ENCODE measurements at places on chromosomes 6 and 20.

- DNase-seq = no peak
Measured at GRCh38 chr6:151693366-151693765, 114.1 kb upstream of the ESR1 start.

DNA sequence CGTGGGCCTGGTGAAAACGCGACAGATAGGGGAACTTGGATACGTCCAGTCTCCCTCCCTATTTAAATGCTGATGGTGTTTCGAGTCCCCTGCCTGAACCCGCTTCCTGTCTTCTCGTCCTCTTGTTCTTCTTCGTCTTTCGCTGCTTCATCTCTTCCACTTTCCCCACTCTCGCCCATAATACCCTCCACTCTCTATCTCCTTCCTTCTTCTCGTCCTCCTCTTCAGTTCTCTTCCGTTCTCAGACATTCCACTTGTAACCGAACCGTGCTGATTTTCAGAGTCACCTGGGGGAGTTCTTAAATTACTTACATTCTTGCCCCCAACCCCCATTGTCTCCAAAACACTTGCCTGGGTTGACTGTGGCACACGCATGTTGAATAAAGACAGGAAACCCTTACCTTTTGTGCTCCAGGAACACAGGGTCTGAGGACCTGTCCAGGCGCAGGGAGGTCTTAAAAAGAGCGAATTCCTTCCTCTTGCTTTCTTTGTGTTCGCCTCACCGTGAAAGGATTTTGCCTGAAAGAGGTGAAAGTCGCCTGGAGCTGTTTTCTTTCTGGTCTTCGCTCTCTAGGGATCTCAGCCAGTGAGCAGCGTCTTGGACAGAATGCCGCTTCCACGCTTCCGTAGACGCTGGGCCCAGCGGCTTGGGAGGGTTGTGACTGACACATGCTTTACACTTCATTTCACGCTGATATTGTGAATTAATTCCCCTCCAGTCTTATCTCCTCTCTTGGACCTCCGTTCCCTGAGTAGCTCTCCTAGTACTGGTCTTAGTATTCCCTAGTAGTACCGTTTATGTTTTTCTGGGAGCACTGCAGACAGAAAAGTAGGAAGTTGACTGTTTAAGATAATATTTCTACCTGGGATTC lies 184.0 kb downstream of the GPX5 start:
- no peak for DNase-seq

DNA sequence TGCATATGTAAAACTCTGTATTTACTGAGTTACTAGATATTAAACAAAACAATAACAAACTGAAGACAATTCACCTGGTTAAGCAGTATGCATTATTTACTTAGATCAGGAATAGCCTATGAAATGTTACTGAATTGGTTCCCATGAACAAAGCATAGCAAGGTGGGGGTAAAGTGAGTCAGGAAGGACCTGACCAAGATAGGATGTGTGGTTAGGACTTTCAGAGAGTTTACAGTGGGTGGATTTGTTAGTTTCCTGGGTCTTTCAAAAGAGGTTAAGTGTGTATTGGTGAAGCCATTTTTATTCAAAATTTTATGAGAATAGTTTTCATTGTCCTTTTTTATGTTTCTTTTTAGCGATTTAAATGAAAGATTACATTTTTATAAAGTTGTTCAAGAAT lies 32.9 kb downstream of the TBPL1 start:
- no peak for DNase-seq

GRCh38 chr20:7994809-7995208 lies 24.8 kb downstream of the TMX4 start:
- DNase-seq = no peak

DNA sequence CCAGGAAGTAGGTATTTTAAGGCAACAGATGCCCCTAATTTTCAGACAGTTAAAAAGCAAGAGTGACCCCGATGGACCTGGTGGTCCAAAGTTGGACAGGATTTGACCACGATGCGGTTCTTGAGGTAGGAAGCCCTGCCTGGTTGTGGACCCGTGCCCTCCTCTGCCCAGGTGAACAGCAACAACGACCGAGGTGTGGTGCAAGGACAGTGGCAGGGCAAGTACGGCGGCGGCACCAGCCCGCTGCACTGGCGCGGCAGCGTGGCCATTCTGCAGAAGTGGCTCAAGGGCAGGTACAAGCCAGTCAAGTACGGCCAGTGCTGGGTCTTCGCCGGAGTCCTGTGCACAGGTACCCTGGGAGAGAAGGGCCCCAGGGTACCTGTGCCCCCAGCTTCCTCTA lies 18.7 kb downstream of the TGM6 start:
- no peak for DNase-seq

DNA sequence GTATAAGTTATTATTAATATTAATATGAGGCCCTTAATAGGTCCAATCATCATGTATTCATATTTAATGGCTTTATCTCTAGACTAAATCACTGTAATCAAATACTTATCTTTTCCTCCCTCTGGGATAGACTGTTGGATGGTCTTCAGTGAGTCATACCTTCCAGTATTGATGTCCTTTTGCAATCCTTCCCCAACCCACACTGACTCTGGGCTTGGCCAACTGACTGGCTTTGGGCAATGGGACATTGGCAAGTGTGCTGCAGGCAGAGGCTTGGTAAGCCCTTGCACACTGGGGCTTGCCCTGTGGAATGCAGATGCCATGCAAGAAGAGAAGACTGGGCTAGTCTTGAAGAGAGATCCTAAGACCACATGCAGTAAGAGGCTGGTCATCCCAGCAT lies 136.6 kb downstream of the CCDC170 start:
- no peak for DNase-seq
